ENCODE measurements at places on chromosomes 3 and 15.

DNA sequence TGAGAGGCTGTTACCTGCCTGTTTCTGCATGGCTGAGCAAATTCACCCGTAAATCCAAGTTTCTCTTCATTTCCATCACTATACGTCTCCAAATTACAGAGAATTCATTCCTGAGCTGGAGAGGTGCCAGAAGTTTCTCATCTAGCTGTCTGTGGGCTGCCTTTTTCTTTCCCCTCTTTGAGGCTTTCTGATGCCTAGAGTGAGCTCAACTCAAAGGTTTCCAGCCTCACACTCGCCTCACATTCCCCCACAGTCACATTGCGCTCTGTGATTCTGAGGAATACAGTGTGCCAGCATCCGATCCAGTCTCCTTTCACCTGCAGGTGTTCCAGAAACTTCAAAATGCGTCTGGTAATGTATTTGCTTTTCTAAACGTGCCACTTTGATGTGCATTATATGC is 267.2 kb downstream of the MFSD1 start:
- no peak for DNase-seq

DNA sequence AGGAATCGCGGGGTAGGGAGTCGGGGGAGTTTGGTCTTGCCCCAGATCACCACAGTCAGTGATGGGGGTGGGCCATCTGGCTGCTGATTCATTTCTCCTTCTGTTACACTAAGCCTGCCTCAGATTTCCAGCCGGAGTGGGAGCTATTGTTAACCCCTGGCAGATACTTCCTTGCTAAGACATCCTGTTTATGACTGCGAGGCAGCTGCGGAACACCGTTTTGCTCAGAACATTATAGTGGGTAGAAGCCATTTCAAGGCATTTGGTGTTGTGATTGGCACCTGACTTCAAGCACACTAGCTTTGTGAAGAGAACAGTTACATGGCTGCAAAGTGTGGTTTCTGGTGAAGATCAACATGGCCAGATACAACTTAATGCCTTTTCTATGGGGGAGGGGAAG is 73.8 kb downstream of the FLNB start:
- peak; percentile 37 for DNase-seq

- no peak for DNase-seq
Observed at GRCh38 chr3:16741103-16741758, 136.0 kb upstream of the DAZL start.

GRCh38 chr15:33234020-33234461 is 39.5 kb upstream of the FMN1 start:
- peak; percentile 19 for DNase-seq

GRCh38 chr3:61631108-61631769 is 69.9 kb downstream of the PTPRG start:
- no peak for DNase-seq

DNA sequence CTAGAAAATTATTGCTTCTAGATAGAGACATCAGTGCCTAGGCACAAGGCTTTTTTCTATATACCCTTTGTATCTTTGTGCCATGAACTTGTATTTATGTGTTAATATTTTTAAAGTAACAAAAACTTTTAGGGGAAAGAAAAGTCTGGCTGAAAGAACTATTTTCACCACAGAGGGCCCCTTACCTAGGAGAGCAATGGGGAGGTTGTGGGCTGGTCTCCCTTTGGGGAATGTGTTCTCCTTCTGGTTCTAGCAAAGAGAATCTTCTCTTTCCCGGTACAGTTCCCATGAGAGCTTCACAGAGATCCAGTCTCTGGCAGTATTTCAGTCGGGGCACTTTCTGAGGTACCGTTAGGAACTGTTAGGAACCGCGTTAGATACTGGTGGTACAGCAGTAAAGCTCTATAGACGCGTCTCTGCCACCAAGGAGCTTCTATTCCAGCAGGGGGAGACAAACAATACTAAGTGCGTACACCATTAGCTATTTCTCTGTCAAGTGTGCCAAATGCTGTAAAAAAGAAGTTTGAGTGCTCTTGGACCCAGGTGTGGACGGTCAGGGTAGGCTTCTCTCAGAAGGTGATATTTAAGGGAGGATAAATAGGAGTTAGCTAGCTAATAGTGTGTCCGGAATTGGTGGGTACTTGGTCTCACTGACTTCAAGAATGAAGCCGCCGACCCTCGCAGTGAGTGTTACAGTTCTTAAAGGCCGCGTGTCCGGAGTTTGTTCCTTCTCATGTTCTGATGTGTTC is 4.6 kb upstream of the EPB42 start:
- DNase-seq: peak; percentile 64

GRCh38 chr3:184531626-184532280 is 29.8 kb upstream of the EPHB3 start:
- DNase-seq: no peak

DNA sequence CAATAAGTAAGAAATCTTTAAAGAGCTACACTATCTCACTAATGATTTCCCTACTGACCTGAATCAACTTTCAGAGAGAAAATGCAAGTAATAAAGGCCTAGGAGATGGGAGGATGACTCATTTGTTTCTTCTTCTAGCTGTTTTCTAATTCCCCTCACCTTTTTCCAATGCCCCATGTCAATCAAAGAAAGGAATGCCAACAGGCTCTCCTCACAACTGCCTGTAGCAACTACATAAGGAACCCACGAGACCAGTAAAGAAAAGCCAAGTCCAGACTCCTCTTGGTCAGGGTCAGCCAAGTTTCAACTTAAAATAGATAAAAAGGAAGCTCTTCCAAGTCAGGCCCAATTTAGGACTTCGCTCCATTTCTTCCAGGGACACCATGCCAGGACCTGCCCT is 201.9 kb downstream of the TNIK start:
- DNase-seq: no peak

GRCh38 chr15:70195587-70196305 is 98.0 kb upstream of the TLE3 start:
- DNase-seq: peak; percentile 88

DNA sequence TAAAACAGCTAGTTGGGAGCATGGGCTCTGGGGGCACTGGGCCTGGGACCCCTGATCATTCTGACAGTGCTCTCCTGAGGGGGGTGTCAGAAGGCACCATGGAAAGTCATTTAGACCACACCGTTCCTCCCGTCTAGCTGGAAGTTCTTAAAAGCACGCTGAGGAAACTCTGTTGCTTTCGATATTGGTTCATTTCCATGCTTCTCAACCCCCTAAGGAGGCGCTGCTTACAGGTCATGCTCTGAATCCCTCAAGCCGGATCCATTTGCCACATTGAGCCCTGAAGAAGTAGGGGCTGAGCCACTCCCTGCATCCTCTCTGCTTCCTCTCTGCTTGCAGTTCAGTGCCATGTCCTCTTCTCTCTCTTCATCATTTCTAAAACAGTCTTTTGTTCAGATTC is 187.2 kb downstream of the CACNA2D3 start:
- no peak for DNase-seq

DNA sequence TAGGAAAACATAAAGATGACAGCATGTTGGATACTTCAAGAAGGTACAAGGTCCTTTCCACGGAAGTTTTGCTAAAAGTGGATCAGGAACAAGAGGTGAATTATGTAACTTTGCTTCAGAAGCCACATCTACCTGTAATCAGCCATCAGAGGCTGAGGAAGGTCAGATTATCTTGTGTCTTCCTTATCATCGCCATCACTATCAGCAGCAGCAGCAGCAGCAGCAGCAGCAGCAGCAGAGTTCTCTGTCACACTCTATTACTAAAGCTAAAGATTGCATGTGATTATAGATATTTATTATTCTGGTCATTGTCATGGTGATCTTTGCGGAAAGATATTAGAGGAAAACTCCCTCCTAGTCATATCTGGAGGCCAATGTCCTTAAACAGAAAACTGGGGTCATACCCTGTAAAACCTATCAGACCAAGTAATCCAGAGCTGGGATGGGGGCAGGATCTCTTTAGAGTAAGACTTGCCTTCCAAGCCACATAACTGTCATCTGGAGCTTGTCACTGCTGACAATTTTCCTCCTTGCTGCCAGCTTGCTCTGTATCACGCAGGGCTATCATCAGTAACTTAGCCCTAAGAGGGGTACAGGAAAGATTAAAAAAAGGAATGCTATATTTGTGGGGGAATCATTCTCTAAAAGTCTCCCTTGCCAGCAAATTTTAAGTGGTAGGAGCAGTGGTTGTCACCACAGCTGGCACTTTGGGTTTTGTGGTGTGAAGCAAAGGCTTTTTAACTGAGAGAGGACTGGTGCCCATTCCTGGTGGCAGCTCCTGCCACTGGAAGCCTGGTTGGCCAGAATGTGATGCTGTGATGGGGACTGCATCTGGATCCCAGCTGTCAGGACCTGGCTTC is 130.9 kb upstream of the RASGRP1 start:
- DNase-seq: no peak

DNA sequence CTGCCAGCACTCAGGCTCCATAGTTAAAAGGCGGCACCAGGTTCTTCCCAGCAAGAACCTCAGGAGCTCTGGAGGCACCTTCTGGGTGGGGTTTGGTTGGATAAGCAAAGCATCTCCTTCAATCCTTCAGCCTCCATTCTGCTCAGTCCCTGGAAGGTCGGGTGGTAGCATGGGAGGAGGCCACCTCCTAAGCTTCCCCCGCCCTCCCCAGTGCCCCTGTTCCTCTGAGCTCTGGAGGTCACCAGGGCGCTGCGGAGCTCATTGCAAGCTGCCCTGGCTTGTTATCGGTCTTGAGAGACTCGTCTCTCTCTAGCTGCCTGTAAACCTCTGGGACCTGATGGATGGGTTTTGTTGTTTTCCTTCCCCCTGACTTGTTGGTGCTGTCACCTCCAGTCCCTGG is 124.8 kb downstream of the RPLP1 start:
- no peak for DNase-seq

DNA sequence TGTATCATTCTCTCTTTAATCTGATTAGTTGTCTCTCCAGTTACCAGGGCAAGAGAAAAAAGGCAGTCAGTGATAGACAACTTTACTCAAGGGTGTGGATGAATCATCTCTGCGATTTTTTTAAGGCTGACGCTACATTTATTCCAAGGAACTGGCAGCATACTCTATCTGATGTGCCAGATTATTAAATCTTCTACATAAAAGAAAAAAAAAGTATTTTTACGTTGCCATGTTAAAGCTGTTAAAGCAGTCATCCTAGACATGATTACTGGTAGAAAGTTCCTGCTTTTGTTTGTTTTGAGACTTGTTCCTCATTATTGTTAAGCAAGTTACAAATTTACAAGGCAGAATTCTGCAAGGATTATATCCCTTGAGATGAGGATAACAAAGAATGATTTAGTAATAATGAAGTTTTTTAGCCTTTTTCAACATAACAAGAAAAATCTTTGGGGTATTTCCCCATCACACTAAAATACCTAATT is 121.7 kb downstream of the CBLB start:
- DNase-seq: no peak

DNA sequence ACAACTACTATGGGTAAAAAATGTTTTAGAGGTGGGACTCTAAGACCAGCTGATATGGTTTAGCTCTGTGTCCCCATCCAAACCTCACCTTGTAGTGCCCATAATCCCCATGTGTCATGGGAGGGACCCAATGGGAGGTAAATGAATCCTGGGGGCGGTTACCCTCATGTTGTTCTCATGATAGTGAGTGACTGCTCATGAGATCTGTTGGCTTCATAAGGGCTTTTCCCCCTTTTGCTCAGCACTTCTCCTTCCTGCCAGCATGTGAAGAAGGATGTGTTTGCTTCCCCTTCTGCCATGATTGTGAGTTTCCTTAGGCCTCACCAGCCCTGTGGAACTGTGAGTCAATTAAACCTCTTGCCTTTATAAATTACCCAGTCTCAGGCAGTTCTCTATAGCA is 45.7 kb downstream of the FAM98B start:
- no peak for DNase-seq

DNA sequence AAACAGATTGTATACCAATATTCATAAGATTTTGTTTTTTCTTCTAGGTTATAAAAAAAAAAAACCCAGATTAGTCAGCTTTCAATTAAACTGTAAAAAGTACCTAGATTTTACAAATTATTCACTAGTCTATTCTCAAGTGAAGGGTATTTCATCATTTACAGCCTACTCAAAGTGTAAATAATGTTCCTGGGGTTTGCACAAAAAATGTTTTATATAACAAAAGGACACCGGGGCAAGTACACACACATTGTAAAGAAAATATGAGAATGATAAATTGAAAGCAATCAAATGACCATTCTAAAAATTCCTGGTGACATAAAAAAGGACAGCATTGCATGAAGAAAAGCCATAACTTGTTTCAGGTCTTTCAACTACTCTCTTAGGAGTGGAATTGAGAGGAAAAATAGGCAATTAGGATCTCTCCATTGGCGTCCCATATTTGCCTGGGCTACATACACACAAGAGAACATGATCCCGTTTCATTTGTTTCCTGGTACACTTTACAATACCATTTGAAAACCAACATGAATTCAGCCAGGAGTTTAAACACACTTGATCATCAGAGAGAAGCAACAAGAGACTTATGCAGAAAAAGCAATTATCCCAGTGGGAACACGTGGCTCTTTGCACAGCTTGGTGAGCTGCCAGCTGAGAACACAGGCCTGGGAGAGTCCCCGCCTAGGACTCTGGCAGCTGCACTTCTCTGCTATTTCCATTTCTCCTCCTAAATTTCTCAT is 1039.2 kb downstream of the ROBO1 start:
- peak; percentile 13 for DNase-seq

- DNase-seq: peak; percentile 33
Observed at GRCh38 chr15:42137461-42138261, 18.8 kb downstream of the PLA2G4F start.

GRCh38 chr3:77541203-77541922 is 501.5 kb downstream of the ROBO2 start:
- DNase-seq: no peak

GRCh38 chr3:195717416-195717815 is 3.4 kb upstream of the MUC20 start:
- no peak for DNase-seq

GRCh38 chr3:16207031-16207430 is 32.6 kb downstream of the GALNT15 start:
- DNase-seq: no peak

- no peak for DNase-seq
Observed at GRCh38 chr3:188241072-188241471, 87.1 kb downstream of the LPP start.

DNA sequence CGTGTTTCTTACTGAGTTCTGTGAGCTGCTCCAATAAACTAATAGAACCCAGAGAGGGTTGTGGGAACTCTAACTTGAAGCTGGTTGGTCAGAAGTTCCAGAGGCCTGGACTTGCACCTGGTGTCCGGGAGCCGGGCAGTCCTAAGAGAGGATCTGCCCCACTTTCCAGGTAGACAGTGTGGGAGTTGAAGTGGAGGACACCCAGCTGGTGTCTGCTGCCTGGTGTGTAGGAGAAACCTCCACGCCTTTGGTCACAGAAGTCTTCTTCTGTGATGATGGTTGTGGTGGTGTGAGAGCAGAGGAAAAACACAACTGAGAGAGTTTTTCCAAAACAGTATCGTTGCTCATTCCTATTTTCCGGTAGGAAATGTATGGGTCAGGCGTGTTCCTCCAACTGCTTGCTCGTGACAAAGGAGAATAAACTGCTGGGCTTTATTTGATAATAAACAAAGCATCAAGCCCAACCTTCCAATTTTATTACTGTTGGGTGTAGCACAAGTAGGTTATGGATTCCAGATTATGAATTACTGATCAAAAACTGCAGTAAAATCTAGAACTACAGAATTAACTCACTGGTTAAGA is 137.0 kb downstream of the KLF13 start:
- DNase-seq: no peak

- DNase-seq: no peak
Observed at GRCh38 chr15:37106490-37107001, 6.2 kb upstream of the MEIS2 start.

GRCh38 chr3:134374105-134374790 is at the start of gene AMOTL2:
Gene AMOTL2, minus strand, starts transcription at chr3:134374447. Its CDS starts 3,014 bp downstream, at chr3:134371433.
- peak; percentile 89 for DNase-seq

- no peak for DNase-seq
Observed at GRCh38 chr3:67699882-67700281, 45.5 kb upstream of the SUCLG2 start.
